Ascending aorta (tissue), 2 donors: ENCODE measurements at places on chromosomes 3 and 15.

DNA sequence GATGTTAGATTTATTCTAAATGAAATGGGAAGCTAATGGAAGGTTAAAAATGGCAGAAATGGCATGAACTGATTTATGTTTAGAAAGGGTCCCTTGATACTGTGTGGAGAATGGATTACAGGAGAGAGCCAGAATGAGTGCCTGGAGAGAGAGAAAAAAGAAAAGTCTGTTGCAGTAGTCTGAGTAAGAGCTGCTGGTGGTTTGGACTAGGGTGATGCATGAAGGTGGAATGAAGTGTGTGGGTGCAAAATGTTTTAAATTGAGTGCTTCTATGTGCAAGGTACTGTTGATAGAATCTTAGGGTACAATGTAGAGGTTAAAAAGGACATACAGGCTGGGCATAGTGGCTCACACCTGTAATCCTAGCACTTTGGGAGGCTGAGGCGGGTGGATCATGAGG, 11.4 kb upstream of the MGA start:
- no peak for DNase-seq

GRCh38 chr3:195771646-195772300, 40.0 kb downstream of the MUC4 start:
- DNase-seq = no peak

DNA sequence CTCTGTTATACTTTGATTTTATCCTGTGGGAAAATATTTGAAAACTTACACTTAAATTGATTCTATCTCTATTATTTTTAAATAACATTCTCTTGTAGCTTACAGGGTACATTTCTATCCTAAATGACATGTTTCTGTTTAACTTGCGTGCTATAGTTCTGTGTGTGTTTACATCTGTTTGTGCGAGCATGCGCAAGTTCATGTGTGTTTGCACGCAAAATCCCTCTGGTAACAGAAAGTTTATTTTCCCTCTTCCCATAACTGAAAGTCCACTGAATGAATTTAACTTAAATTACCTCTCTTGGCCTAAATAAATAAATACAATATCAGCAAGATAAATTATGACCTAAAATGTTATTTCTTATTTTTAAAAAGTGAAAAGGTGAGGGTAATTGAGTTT, 117.3 kb upstream of the NEO1 start:
- no peak for DNase-seq

- DNase-seq = no peak
Measured at GRCh38 chr3:129313415-129313664, 34.7 kb downstream of the HMCES start.

DNA sequence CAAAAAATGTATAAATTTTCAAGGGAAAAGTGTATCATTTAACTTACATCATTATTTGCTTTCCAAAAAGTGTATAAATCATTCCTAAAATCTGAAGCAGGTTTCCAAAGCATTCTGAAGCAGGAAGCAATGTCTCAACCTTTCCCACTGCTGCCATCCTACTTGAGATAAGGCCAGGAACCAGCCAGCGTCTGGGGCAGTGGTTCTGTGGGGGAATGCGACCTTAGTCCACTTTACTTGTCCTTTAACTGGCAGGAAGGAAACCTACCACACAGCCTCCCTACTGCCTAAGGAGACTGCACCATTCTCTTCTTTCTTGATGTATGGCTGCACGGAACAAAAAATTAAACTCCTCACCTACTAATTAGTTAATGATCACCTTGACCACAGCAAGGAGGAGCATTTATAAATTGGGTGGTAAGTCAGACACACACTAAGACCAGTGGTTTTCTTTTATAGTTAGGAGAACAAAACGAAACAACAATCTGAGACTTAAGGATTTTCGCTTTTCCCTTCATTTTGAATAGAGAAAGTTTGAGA, 3.7 kb downstream of the SORD start:
- no peak for DNase-seq

DNA sequence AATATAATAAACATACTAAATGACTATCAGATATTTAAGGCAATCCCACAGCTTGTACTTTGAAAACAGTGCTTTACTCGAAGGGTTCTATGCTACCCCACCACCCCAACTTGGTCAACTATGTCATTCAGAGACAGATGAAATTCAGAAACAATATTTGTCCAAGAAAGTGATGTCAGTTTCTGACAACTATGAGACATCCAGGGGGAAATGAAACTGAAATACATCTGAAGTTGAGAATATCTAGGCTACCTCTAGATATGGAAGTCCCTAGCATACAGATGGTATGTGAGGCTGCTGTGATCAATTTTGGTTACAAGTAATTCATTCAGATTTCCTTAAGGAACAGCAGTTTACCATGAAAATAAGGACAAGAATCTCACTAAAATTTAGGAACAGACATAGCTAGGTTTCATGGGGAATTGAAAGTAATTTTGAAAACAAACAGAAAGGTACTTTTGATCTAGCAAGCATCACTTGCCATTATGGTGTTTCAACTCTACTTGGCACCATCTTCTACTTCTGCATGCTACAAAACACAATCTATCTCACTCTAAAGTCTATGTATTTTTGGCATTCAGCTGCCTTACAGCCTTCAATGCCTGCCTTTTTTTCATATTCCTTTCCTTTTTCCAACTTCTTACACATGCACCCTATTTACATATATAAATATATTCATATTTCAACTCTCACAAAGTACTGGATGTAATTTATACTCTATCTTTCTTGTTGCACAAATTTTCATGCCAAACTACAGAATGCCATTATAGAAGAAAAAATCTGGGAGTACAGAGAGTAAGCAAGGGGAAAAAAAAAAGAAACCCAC, 21.7 kb downstream of the ATG3 start:
- DNase-seq = no peak

DNA sequence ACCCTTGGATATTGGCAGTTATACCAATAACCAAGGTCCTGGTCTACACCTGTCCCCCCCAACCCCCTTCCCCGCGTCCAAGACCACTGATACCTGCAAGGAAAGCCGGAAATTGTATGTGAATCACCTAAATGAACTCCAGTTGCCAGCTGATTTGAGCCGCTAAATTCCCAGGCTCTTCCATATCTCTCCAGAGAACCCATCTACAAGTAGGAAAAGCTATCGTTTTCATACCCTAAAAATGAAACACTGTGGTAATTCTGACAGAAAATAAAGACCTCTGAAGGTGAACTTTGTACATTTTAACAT, 114.2 kb upstream of the ICE2 start:
- no peak for DNase-seq

- DNase-seq = no peak
Measured at GRCh38 chr3:149424918-149425317, 47.5 kb upstream of the TM4SF1 start.

DNA sequence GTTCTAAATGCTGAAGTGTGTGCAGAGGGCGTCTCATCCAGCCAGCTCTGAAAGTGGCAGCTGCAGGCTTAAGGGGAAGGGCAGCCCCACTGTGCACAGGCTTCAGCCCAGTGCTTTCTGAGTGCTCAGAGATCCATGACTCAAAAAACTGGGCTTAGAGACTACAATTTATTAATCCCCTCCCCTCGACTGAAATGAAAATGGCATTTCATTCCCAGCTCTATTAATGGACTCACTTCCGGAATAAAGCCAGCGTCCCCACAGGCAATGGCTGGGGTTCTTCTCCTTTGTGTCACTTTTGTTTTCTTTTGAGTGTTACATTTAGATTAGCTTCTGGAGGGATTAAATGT, 55.5 kb upstream of the PLXNA1 start:
- DNase-seq = no peak

DNA sequence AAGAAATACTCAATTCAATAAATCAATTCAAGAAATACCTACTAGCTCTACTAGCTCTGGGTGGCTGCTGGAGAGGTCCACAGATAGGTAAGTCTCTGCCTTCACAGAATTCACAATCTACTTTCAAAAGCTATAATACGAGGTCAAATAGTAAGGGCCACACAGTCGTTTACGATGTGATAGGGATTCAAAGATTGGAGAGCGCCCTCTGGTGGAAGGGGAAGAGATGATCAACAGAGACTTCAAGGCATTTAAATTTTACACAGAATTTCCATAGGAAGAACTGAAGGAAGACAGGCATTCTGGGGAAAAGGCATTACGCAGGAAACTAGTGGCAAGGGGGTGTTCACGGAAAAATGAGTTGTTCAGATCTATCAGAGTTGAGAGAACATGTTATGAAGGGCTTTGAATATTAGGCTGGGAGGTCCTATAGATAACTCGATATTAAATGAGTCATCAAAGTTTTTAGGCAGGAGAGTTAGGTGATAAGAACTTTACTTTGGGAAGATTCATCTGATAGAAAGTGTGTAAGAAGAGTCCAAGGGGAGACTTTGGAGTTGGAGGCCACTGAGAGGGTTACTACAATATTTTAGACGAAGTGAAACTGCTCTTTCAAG, 128.8 kb downstream of the FRMD5 start:
- no peak for DNase-seq

DNA sequence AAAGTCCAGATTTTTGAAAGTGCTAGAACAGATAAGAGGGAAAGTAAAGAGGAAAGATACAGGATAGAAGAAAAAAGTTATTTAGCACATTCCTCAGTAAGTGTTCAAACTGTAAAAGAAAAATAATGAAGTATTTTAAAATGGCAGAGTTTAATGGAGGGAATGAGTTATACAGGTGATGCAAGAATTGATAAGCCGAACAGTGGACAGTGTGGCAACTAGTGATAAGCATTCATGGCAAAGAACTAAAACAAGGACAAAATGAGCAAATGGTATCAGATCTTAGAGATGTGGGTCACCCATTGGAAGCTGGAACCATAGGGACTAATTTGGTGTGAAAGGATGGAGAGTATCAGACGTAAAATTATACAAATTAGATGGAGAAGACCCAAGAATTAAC, 622.9 kb upstream of the SGO1 start:
- no peak for DNase-seq

DNA sequence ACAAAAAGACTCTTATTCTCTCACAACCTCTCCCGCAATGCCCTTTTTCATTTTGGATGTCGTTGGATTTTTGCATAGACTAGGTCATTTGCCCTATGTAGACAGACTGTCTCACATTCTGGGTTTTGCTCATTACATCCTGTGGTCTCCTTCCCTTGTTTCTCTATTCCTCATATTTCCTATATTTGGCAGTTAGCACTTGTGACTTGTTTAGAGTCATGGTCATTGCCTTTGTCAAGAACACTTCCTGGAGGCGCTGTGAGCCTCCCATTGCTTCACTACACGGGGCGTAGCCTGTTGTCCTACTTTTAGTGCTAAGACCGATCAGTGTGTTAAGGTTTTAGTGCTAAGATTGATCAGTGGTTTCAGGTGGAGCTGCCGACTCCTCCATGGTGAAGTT, 16.1 kb upstream of the TATDN2 start:
- no peak for DNase-seq

- DNase-seq = no peak
Measured at GRCh38 chr15:82807920-82808633, 1.4 kb upstream of the WHAMM start.

- DNase-seq = no peak
Measured at GRCh38 chr3:151806838-151807237, 7.1 kb upstream of the AADAC start.

DNA sequence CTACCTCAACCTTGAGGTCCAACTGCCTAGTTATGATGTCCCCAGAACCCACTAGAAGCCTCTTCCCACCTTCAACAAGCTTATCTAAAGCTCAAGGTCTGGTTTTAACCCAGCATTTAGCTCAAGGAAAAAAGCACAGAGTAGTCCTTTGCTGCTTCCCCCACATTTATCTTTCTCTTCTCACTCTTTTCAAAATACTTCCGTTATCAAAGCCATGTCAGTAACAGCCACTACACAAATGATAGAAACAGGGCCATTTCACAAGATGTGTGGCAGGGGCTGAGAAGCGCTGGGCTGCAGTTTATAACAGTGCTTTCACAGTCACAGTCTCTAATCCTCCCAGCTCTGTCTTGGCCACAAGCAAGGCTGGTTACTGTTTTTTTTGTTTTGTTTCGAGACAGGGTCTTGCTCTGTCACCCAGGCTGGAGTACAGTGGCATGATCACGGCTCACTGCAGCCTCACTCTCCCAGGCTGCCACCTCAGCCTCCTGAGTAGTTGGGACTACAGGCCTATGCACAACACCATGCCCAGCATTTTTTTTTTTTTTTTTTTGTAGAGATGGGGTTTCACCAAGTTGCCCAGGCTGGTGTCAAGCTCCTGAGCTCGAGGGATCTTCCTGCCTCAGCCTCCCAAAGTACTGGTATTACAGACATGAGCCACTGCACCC, 218.8 kb downstream of the OSBPL10 start:
- DNase-seq = no peak

GRCh38 chr3:65548848-65549625, 489.7 kb downstream of the MAGI1 start:
- no peak for DNase-seq

DNA sequence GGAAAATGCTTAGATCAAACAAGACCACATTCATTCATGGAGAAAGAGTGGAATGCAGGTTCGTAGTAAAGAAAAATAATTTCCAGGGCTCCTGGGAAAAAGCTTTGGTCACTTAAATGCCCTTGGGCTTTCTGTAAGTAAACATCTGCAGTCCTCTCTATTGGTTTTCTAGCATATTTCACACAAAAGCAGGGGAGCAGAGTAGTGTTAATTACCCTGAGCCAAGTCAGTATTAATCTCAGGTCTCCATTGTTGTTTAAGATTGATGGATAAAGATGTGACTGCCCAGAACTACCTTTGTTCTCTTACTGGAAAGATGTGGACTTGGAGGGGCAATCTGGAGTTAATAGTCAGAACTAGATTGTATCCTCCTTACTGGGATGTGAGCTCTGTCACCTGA, 242.6 kb downstream of the PTPRG start:
- no peak for DNase-seq

GRCh38 chr3:195159814-195160165, 111.2 kb downstream of the XXYLT1 start:
- no peak for DNase-seq

DNA sequence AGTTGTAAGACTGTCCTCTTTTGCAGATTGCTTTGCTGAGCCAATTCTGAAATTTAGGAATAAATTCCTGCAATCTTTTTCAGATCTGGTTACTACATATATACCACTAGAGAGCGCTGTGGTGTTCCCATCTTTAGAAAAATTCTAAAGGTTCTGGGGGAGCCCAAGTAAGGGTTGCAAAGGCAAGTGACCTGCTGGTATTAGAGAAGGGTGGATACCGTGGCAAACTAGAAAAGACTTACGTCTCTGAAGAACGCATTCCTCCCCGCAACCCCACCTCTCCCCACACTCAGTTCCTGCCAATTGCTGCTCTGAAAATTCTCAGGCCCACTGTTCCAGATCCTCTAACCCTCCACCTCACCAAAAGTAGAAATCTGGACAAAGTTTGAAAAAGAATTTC, 48.5 kb downstream of the EFHB start:
- DNase-seq = no peak

- no peak for DNase-seq
Measured at GRCh38 chr3:101950510-101950909, 101.2 kb downstream of the NFKBIZ start.

GRCh38 chr15:101167753-101168462, 83.9 kb downstream of the CHSY1 start:
- peak; percentile 69 for DNase-seq

- DNase-seq = no peak
Measured at GRCh38 chr3:171061749-171062148, 35.2 kb upstream of the SLC2A2 start.

DNA sequence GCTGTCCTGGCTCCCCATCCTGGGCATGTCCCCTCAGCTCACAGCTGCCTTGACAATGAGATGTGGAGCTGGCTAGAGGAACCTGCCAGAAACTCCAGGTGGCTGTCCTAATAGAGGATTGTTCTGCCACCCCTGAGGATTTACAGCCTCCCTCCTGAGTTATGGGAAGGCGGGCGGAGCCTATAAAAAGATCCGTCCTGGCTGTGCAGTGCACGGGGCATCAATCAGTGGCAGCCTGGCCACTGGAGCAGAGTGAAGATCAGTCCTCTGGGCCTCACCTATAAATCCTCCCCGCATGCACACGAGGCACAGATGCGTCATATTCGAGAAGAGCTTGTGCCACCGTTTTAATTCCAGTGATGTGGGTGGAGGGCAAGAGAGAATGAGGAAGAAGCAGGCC, 90.0 kb downstream of the MEGF11 start:
- no peak for DNase-seq
